Activated effector memory CD4-positive, alpha-beta T cell treated with anti-CD3 and anti-CD28 coated beads, Interleukin-2, amount 50 U/mL, for 16 hours (primary cell): ENCODE measurements at places on chromosomes 2 and 18.
A peak's percentile ranks its signal among the peaks of the same experiment; 100 is the strongest.

DNA sequence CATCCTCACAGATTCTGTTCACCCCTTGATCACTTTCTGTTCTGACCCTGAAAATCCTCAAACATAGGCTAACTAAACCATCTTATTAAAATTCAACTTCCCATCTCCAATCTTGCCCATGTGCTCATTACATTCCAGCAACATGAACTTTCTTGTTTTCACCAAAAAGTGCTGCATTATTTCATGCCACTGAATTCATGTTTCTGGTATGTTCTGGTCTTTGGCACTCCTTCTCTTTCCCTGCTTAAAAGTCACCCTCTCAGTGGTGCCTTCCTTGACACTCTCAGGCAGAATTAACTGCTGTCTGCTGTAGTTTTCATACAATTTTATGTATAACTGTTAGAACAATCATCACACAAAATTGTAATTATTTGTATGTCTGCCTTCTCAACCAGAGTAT, 247.7 kb upstream of the RBMS1 start:
- DNase-seq = no peak

DNA sequence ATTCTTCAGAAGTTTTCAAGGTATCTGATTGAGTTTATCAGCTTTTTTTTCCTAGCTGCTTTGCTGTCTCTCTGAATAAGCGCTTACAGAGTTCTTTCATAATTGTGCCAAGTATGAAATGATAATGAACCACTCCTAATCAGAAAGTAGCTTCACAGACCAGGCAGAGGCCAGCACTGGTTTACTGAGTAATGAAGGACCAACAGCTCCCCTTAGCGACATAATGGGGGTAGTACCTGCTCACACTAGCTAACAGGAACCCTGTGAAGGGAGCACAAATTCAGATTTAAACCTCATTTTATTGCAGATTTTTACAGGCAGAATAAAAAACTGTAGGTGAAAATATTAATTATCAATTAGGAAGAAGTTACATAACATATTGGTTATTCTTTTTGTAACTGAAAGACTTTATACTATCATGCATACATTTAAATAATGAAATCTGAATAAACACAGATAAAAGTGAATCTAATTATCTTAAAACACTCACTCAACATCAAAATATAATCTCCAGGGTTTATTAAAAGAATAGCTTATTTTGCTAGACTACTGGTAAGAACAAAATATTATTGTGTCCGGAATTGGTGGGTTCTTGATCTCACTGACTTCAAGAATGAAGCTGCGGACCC, 53.7 kb upstream of the LRRC30 start:
- DNase-seq = no peak

- DNase-seq = no peak
Observed at GRCh38 chr18:57755473-57756067, 47.5 kb downstream of the ATP8B1 start.

DNA sequence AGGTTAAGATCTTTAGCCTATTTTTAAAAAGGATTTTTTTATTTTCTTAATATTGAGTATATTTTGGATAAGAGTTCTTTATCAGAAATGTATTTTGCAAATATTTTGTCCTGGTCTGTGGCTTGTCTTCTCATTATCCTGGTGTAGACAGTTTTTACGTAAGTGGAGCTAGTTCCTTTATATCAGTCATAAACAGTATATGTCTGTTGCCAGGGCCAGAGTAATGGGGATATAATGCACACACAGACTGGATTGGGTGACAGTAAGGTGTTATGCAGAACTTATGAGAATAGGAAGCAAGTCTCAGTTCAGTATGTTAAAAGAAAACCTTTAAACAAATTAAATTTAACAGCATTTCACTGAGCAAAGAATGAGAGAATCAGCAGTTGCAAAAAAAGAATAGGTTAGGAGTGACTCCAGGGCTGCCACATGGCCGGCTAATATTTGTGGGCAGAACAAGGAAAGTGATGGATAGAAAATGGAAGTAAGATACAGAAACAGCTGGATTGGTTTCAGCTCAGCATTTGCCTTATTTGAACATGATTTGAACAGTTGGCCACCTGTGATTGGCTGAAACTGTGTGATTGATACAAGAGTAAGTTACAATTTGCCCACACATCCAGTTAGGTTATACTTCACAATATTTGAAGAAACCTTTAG, 61.1 kb upstream of the ZNG1B start:
- DNase-seq = no peak

GRCh38 chr2:156333274-156333950, 891 bp upstream of the NR4A2 start:
- DNase-seq = peak; percentile 69

DNA sequence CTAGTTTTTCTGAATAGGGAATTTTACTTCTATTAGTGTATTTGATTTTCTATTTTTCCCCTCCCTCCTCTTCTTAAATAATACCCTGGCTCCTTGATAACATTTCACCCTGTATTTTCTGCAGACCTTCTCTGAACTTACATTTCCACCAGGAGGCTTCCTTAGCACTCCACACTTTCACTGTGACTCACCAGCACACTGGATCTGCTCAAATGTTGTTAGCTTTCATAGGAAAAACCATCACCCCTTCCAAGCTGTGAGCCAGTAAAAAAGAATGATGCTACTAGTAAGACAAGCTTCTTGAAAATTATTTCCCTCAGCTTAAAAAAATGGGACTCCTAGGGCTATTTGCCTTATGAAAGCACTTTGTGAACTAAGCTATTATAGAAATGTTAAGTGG, 16.1 kb downstream of the SUPT7L start:
- DNase-seq = no peak

DNA sequence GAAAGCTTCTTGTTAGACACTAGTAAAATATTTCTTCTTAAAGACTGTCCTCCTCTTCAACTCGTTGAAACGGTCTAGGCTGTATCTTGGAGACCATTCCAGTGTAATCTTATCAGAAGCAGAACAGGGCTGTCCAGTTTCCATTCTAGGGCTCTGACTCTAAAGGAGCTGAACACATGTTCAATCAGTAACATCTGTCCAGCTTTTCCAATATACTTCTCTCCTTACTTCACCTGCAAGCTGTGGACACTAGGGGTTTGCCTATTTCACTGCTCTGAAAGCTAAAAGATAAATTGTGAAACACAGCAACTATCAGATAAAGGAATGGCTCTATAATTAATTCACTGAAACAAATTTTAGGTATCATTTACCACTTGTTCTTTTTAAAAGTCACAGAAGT, 73.8 kb downstream of the ZNF385B start:
- no peak for DNase-seq

- no peak for DNase-seq
Observed at GRCh38 chr18:63951302-63951705, 2.2 kb downstream of the HMSD start.

- no peak for DNase-seq
Observed at GRCh38 chr2:95062242-95063085, 37.0 kb downstream of the MAL start.

DNA sequence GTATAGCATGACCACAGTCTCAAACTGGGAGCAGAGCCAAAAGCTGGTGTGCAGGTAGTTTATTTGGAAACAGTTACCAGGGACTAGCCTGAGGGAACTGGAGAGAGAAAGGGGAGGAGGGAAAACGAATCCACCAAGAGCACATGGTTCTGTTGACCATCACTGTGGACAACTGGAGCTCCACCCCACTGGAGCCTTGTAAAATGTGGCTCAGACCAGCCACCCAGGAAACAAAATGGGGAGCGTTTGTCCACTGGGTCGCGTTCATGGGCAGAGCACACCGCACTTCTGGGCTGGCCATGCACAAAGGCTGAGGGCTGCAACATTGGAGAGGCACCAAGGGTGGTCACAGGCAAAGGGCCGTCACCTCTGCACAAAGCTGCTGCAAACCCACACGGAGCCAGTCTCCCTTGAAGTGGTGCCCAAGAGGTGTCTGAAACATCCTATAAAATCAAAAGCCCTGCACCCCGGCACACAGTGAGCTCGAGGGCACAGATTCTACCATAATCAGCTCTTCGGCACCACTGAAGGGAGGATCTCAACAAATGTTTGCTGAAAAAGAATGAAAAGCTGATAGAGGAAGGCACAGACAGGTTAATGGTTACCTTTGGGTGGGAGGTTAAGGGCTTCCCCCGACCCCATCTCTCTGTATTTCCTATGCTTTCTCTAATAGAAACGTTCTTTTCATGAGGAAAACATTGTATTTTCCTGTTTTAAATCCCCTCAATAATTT, 192.9 kb downstream of the INHBB start:
- DNase-seq = no peak

DNA sequence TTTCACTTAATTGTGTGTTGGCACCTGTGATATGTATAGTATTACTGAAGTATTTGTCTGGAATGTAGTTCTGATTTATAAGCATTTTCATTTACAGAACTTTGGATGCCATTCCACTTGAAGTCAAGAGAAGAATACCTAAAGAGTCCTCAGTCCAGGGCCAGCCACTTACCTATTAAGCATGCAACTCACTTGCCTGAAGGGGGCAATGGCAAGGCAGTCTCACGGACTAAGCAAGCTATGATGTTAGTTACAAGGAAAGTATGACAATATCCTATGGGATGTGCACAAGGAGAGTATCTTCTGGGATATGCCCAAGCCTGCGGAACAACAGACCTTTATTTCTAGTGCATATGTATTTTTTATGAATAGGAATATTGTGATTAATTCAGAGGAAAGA, 369.4 kb upstream of the GCFC2 start:
- no peak for DNase-seq

DNA sequence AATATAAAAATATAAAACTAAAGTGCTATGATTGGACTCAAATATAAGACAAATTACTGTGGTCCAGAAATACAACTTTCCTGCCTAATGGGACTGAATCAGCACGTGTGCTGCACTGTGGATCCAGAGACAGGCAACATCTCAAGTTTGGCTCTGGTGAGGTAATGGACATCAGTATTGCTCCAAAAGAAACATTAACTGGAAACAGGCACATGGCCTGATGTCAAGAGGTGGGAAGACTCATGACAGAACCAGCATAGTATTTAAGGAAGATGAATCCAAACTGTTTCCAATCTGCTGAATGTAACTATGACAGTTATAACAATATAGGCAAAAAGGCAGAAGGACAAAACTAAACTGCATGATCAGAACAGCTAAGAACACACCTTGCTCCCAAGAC, 354.6 kb downstream of the FSIP2 start:
- no peak for DNase-seq

DNA sequence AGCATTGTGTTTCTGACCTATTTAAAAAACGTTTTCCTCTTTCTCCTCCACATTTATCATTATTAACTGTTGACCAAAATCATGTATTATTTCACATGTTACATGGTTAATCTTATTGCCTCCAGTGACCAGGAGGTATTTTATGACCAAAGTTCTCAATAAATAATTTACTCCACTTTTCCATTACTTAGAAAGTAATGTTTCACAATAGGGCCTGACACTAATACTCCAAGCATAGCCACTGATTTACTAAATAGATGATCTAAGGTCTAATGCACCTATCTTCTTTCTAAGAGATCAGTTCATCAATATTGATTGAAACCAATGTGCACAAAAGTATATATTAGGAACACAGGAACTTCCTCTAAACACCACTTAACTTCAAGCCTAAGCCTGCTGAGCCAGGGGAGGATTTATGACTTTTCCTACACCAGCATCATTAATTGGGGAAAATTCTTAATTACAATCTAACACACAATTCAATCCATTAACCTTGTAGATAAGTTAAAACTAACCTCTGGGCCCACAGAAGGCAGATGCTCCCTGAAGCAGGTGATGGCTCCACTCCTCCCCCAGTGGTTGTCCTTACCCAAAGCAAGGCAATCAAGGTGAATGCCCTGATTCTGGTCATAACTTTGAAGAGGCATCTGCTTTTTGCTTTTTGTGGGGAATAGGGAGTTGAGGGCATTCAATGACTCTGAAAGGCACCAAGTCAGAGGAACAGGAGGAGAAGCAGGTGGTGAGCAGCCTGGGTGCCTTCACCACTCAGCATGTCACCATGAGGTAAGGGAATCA, 33.9 kb downstream of the RBMS1 start:
- no peak for DNase-seq
